ENCODE measurements at places on chromosomes 13 and 19. TPM values are rescaled to one million over a fixed set of nuclear protein-coding genes. Genes with fewer than 3 reads are reported as not detected.

DNA sequence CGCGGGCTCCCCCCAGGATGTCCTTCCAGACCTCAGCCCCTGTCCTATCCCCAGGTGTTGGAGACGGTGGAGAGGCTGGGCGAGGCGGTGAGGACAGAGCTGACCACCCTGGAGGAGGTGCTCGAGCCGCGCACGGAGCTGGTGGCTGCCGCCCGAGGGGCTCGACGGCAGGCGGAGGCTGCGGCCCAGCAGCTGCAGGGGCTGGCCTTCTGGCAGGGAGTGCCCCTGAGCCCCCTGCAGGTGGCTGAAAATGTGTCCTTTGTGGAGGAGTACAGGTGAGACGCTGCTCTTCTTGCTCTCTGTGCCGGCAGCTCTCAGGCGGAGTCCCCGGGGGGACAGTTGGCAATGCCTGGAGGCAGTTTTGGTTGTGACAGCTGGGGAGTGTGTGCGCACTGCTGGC, 6.9 kb downstream of the TTYH1 start:
- no peak for DNase-seq

The DNAAF3 gene
- total RNA-seq = 0.48 TPM

The ZNF284 gene
- 1.9 TPM for total RNA-seq

The BICRA gene
- total RNA-seq = 14.5 TPM

- no peak for DNase-seq
Observed at GRCh38 chr13:71254384-71254783, 612.6 kb downstream of the DACH1 start.

The CABP5 gene
- total RNA-seq = not detected

The SOX1 gene
- not detected for total RNA-seq

DNA sequence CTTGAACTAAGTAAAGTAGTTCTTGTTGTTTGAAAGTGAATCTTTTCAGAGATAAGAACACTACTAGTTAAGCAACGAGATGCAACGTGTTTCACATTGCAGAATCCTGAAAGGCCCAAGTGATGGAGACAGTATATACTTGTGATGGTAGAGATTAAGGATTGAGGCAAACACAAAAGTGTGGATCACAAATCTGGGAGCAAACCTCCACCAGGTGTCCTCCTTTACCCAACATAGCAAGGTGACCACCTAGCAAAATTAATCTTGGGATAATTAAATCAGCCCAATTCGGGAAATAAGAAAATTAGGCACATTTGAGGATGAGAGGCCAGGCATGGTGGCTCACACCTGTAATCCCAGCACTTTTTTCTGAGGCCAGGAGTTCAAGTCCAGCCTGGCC, 563.9 kb downstream of the DACH1 start:
- no peak for DNase-seq

The ZNF285 gene
- total RNA-seq = 0.93 TPM

The ZNF491 gene
- 1.5 TPM for total RNA-seq

- no peak for DNase-seq
Observed at GRCh38 chr19:52566121-52566520, 4.0 kb upstream of the ZNF701 start.

The IER2 gene
- total RNA-seq = 229 TPM

GRCh38 chr19:795073-795611, 2.1 kb upstream of the PTBP1 start:
- DNase-seq = no peak

DNA sequence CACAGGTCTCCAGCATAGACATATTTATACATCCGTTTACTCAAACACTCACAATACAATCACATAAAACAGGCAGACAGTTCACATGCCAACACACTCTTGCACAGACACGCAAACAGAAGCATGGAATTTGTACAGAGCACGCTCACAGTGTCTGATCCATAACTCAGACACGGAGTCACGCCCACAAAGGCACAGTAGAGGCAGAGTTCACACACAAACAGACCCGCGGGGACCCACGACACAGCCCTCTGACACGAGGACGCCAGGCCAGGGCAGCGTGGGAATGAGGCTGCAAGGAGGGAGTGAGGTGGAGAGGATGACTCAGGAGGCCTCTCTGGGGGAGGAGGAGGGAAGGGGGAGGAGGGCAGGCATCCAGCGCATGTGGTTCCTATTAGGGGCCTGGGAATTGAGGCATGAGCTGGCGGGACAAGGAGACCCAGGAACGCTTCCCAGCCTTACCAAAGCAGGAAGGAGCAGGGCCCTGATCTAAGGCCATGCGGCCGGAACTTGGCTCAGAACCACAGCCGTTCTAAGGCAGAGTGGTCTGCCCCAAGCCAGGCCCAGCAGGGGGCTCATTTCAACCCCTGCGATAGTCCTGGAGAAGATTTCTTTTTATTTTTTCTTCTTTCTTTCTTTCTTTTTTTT, 9.1 kb upstream of the OLFM2 start:
- DNase-seq = peak; percentile 92

The RNU6-9 gene
- total RNA-seq = not detected

DNA sequence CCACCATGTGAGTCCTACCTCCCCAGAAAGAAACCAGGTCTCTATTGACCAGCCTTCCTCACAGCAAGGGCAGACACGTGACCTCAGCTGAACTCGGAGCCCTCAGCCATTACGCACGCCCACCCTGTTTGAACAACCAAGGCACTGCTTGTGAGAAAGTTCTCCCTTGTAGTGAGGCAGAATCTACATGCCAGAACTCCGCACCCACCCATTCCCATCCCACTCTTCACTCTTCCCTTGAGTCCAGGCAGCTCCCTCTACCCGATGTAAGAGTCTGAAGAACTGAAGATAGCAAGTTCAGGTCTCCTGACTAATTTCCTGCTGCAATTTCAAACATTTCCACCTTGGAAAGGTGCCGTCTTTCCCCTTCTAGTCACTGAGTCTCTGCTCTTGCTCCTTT, 6.4 kb downstream of the NOVA2 start:
- DNase-seq = no peak

- peak; percentile 95 for DNase-seq
Observed at GRCh38 chr19:11964858-11965645, at the start of gene ZNF763. Gene ZNF763 (plus strand): TSS chr19:11965040. CDS start chr19:11965209, 169 bp downstream.

The ZNF112 gene
- 2.5 TPM for total RNA-seq

DNA sequence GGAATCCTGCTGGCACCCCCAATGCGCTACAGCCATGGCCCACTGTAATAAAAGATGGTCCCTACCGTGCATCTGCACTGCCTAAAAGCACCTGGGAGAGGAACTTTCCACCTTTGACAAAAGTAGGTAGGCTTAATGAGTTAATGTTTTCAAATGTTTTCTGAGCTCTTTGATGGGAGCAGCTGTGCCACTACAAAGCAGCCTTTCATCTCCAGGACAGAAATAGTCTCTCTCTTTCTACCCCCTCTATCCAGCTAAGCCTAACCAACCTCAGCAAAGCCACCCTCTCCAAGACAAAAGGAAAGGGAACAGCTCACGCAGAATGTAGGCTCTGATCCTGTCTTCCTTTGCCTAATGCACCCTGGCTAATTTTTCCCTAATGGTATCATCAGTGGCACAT, 560.2 kb downstream of the UQCRFS1 start:
- no peak for DNase-seq

DNA sequence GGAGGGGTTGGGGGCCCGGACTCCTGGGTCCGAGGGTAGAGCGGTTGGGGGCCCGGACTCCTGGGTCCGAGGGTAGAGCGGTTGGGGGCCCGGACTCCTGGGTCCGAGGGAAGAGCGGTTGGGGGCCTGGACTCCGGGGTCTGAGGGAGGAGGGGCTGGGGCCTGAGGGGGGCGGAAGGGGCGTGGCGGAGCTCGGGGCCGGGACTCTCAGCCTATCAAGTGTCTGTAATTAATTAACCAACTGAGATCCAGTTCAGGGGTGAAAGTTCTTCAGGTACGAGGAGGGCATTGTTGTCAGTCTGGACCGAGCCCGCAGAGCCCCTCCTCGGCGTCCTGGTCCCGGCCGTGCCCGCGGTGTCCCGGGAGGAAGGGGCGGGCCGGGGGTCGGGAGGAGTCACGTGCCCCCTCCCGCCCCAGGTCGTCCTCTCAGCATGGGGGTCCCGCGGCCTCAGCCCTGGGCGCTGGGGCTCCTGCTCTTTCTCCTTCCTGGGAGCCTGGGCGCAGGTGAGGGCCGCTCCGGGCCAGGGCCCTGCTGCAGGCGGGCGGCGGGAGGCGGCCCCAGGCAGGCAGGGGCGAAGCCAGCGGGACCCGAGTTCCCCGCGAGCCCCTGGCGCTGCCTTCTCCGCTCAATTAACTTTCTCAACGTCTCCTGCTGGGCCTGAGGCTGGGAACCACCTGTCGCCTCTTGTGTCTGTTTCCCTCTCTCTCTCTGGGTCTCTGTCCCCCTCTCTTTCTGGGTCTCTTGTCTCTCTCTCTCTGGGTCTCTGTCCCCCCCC, 697 bp downstream of the FCGRT start:
- no peak for DNase-seq

Measured in mesenteric fat pad (tissue), 1 donor.